ENCODE measurements at places on chromosomes 11 and 22.

- DNase-seq, result no peak
Measured at GRCh38 chr11:27186580-27186979, 146.0 kb downstream of the BBOX1 start.

- no peak for DNase-seq
Measured at GRCh38 chr22:49415151-49415951, 412.3 kb downstream of the BRD1 start.

DNA sequence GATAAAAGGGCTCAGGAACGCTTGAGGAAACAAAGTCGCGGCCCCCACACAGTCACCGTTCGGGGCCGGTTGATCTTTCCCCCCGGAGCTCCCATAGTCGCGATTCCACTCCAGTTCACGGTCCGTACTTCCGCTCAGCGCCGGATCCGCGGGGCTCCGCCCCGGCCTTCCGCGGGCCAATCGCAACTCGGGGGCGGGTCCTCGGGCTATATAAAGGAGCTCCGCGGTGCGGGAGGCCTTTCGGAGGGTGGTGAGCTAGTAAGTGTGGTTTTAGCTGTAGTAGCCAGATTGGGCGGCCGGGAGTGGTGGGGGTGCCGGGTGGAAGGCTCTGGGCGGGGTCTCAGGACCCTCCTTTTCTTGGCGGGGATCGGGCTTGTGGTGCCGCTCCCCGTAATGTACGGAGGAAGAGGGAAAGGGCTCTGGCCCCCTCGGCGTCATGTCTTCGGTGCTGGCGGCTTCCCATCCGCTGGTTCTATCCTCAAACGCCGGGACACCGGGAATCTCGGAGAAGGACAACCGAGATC is at the start of the genes C11orf98 and CSKMT:
Gene C11orf98, minus strand, starts transcription at position 136 of the 524 bp plus-strand sequence. Its CDS starts 41 bp downstream, at position 95.
Gene CSKMT, plus strand, starts transcription at position 238 of the 524 bp plus-strand sequence. CDS start 568 bp downstream, outside the sequence.
- DNase-seq, result peak; percentile 93

GRCh38 chr11:17568944-17569343 is 21.9 kb downstream of the OTOG start:
- DNase-seq, result no peak

DNA sequence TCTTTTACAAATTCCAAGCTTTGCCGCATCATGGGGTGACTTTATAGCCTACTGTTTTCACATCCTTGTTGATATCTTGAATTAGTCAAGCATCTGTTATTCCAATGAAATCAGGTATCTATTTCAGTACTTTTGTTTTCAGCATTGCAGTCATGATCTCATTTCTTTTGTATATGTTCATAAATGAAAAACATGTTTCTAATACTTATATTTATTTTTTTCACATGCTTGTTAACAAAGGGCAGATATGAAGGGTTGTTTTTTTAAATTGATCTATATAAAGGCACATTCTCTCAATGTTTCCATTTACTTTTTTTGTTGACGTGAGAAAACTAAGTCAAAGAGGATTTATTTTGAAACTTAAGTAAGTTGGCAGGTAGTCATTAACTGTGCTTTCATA is 964.8 kb downstream of the JRKL start:
- no peak for DNase-seq

DNA sequence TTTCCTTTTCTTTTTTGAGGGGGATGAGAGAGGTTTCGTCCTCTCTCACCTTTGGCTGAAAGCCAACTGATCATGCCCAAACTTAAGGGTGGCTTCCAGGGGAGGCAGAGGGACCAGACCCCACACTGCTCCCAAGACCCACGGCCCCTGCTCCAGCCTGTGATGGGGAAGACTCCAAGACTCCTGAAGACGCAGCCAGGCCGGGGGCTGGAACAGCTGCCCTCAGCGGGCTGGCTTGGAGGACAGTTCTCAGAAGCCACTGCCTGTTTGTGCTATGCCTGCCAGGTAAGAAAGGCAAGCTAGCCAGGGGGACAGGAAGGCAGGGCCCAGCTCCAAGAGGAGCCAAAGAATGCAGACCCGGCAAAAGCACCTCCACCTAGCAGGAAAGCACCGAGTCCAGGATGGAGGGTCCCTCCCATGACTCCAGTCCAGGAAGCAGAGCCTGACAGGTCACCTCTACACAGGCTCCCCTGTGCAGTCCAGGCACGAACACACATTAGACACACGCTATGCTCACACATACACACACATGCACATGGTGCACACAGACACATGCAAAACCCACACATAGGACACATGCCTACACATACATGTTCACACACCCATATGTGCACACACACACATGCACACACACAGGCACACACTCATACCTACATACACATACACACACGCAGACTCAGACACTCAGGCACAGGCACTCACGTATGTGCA is 31.3 kb downstream of the GNB1L start:
- DNase-seq, result no peak

- DNase-seq, result no peak
Measured at GRCh38 chr11:6611963-6612212, 128 bp downstream of the TAF10 start.

DNA sequence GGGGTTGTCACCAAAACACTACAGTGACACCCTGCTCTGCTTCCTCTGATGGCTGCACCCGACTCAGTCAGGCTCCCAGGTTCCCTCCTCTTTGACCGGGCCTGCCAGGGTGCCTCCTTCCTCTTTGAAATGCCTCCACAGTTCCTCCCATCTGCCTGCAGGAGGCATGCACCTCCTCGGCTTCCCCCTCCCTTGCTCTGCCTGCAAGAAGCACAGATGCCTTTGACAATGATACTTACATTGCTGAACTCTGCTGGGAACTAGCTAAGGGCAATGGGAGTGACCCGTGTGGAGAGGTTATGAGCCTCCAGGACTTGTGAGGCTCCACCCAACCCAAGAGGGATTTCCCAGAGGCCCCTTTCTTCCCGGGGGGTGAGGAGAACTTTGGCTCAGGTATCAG is 674.1 kb downstream of the OPCML start:
- DNase-seq, result no peak

DNA sequence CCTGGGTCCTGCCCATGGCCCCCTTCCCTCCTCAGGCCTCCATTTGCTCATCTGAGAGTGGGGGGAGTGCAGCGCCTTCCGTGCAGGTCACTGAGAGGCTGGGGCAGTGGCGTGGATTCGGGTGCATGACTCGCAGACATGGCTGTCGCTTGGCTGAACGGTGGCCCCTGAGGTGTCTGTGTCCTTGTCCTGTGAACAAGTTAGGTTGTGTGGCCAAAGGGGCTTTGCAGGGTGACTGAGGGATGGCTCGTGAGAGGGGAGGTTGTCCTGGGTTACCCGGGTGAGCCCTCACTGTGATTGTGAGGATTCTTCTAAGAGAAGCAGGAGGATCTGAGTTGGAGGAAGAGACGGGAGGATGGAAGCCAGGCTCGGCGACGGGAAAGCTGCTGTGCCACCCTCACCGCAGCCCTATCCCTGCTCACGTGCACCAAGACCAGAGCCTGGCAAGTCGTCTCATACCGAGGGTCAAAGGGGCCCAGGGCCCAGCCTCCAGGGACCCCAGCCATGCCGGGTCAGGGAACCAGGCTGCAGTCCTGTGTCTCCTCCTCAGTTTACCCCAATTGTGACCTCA is 79.1 kb downstream of the KCNQ1 start:
- no peak for DNase-seq

DNA sequence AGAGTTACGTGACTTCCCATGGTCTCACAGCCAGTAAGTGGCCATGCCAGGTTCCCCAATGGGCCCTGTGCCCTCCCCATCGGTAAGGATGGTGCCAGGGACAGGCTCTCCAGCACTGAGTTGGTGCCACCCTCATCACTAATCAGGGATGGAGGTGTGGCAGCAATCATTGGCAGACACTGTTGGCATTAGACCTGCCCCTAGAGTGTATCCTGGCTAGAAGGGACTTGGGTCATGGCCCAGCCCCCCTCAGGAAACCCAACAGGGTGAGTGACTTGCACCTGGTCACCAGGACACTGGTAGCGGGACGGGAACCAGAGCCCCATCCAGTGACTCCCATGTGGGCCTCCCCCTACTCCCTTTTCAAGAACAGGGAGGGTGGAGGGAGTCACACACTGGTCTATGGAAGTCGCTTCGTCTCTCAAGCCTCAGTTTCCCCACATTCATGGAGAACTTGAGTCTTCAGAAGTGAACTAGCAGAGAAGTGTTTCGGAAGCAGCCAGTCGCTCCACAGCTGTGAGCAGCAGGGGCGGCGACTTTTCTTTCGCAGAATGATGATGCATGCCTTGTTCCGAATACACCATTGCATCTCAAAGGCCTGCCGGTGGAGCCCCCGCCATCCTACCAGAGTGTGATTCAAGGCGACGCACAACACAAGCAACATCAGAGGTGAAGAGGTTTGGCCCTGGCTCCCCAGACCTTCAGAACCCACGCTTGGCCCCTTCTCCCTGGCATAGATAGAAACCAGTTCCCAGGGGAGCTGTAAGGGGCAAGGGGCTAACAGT is 12.9 kb downstream of the MS4A10 start:
- no peak for DNase-seq

- no peak for DNase-seq
Measured at GRCh38 chr22:23565305-23565914, 14.7 kb downstream of the IGLL1 start.

GRCh38 chr22:40597526-40598430 is 38.7 kb downstream of the MRTFA start:
- DNase-seq, result no peak

GRCh38 chr11:31702966-31703365 is 108.2 kb downstream of the PAX6 start:
- no peak for DNase-seq

- DNase-seq, result no peak
Measured at GRCh38 chr22:49193348-49193747, 634.3 kb downstream of the BRD1 start.

DNA sequence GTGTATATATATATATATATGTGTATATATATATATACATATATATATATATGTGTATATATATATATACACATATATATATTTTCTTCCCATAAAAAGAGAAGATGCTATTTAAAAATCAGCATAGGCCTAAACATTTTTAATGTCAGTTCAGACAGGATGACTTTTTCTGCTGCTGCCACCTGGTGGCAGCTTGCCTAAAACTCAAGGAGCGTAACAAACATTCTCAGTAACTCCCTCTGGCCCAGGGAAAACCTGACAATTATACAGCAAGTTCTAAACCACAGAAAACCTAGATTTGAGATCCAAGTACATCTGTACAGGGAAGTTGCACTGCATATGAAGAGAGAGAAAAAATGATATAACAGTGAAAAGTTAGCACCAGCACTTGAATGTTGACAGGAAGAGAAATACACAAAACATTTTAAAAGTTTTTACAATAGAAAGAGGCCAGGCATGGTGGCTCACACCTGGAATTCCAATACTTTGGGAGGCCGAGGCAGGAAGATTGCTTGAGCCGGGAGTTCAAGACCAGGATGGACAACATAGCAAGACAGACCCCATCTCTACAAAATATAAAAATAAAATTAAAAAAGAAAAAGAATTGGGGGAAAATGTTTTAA is 16.6 kb downstream of the OR8A1 start:
- DNase-seq, result peak; percentile 3

DNA sequence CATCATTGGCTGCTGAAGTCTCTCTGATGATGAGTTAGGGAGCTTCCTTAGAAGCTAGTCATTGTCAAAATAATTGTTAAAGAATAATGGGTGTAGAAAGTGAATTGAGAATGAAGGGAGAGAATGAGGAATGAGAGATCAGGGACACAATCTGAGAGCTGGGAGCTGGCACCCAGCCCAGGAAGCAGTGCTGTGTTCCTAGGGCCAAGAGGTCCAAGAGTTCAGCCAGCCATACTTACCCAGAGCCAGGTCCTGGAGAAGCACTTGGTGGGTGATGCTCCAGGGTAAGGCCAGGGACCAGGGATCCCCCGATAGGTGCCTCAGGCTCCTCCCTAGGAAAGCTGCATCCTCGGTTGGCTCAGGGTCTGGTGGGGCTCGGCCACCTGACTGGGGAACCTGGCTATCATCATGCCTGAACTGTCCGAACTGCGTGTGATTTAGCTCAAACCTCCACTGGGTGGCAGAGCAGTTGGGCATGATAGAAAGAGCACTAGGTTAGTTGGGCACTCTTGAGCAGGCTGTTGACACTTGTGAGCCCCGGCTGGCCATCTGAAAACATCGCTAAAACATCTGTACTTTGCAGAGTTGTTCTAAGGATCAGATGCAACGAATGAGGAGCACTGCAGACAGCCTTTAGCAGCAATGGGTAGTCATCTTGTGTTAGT is 123.9 kb upstream of the NCAM1 start:
- no peak for DNase-seq

GRCh38 chr11:22169833-22170232 is 23.1 kb upstream of the ANO5 start:
- DNase-seq, result no peak

DNA sequence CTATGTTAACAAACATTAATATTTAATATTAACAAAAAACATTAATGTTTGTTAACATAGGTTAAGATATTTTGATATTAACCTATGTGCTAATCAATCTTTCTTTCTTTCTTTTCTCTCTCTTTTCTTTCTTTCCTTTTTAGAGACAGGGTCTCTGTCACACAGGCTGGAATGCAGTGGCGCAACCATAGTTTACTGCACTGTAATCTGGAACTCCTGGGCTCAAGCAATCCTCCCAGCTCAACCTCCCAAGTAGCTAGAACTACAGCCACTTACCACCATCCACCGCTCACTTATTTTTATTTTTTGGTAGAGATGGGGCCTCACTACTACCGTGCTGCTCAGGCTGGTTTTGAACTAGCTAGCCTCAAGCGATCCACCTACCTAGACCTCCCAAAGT is 13.2 kb downstream of the SIK3 start:
- DNase-seq, result no peak

DNA sequence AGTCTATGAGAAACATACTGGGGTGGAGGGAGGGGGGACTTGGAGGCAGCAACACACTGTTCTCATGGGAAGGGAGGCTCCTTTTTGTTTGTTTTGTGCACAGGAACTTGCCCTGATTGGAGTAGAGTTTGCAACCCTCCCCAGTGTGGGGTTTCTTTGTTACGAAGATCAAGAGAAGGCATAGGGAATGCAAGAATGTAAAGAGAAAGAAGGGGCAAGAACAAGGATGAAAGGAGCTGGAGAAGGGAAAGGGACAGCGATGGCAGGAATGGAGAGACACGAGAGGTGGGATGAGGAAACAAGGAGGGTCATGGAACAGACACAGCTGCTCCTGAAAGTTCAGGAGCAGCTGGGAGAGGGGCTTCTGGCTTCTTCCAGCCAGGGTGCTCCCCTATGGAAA is 611.7 kb downstream of the NTM start:
- no peak for DNase-seq

DNA sequence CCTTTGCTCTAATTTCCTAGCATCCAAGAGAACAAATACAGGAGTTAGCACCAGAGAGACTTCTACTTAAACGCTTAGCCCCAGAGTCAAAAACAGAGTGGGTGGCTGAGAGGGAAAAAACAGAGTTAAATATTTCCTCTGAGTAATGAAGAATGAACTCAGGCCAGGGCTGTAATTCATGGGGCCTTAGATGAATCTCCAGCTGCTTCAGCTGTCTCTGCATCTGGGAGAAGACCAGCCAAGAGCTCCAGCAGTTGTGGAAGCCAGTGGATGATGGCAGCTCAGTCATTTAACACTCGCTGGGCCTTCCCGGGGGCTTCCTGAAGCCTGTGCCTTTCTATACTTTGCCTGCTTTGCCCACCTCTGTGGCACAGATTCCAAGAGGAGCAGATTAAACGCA is 5.7 kb upstream of the ADAMTS15 start:
- DNase-seq, result no peak
